ENCODE measurements at places on chromosomes 1 and 21.

- no peak for DNase-seq
Observed at GRCh38 chr1:67652800-67653199, 32.2 kb upstream of the GADD45A start.

DNA sequence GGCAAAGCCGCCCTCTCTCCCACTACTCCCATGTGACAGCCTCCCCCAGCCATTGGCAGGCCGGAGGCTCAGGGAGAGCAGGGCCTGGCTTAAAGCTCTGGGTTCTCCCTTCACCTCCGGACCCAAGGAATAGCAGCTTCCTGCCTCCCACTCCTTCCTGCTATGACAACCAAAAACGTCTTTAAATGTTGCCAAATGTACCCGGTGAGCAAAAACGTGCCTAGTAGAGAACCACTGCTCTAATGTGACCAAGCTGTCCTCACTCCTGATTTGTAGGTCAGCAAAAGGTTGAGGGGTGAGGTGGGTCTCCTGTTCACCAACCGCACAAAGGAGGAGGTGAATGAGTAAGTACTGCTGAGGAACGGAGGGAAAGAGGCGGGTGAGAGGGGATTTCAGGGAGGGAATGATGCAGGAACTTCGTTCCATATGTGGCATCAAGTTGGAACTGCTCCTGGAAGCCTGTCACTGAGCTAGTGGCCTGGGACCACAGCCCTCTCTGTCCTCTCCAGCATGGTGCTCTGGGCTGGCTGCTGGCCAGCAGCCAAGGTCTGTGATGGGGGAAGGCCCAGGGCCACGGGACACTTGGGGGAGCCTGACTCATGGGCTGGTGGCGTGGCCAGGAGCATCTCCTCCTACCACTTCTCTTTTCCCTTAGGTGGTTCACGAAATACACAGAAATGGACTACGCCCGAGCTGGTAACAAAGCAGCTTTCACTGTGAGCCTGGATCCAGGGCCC is 5.7 kb downstream of the MRTO4 start:
- DNase-seq, result no peak

DNA sequence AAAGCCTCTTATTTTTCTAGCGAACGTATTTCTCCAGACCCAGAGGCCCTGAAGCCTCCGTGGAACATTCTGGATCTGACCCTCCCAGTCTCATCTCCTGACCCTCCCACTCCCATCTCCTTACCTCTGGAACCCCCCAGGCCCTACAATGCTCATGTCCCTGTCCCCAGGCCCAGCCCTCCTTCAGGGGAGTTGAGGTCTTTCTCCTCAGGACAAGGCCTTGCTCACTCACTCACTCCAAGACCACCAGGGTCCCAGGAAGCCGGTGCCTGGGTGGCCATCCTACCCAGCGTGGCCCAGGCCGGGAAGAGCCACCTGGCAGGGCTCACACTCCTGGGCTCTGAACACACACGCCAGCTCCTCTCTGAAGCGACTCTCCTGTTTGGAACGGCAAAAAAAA is 68.7 kb downstream of the ALPL start:
- no peak for DNase-seq

DNA sequence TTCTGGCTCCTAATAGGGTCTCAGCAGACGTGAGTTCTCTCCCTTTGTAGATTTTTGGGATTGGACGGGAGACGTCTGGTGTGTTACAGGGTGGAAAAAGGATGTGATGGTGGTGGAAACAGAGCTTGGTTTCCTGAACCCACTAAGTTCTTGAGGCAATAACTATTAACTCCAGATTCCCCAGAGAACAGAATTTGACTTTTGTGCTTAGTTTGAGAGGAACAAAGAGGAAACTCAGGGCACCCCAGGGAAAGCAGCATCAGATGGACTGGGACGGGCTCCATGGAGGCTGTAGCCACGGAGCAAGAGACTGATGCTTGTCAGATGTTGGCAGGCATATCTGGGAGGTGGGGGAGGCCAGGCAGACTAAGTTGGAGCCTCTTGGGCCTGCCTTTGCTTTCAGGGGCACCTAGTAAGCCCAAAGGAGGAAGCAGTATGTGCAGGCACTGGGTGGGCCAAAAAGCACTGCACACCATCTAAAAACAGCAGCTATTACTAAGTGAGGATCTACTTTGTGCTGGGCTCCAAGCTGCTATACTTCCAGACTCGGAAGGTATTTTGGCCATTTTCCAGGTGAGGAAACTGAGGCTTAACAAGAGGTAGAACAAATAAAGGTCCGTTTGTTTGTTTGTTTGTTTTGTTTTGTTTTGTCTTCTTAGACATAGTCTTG is 66.9 kb downstream of the EPHB2 start:
- no peak for DNase-seq

- DNase-seq, result no peak
Observed at GRCh38 chr1:158169105-158169504, 11.6 kb upstream of the CD1D start.

GRCh38 chr1:115325874-115326273 is 12.2 kb downstream of the NGF start:
- DNase-seq, result no peak

DNA sequence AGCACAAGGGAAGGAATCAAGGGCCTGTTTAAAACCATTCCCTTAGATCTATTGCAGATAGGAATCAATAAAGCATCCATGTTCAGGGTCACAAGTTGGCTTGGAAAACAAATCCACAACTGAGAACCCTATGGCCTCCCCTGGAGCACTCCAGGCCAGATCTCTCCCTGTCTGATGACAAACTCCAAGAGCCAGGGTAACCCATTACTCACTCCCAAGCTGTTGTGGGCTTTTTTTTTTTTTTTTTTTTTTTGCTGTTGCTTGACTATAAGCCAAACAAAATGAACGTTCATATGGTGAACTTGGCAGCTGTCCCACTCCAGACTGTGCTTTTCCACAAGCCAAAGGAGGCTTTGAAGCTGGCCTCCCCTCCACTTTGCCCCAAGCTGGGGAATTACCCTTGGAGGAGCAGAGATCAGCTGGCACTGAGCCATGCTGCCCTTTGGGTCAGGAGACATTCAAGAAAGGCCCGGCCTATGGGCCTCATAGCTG is 35.7 kb upstream of the VAV3 start:
- DNase-seq, result no peak

GRCh38 chr1:240114222-240114621 is 22.5 kb downstream of the FMN2 start:
- no peak for DNase-seq

- no peak for DNase-seq
Observed at GRCh38 chr1:206075786-206076755, 23.1 kb downstream of the RHEX start.

DNA sequence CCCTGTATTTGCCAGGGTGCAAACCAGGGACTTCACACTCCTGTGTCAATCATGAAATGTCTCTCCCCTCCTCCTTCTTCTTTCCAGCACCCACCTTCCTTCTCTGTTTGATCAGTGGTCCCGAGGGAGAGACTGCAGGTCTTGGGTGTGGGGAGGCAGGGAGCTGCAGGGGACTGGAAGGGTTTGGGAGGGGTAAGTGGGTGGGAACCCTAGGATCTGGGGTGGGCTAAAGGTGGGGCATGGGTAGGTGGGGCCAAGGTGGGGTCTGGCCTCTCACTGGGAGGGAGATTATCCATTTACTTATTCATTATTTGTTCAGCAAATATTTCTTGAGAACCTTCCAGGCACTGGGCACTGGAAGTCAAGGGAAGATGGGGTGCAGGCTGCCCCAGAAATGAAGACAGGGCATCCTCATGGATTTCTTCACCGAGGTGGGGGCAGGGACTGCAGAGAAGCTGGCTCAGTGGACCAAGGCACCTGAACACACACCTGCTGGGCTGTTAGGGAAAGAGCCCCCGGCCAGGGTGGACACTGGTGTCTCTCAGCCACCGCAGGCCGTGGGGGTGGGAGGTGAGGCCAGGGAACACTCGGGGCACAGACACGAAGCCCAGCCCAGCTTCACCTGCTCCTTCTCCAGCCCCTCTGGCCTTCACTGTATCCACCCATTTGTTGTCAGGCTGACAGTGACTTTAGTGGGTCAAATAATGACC is 193.9 kb upstream of the C1orf174 start:
- DNase-seq, result no peak

GRCh38 chr1:236388332-236388731 is 5.8 kb upstream of the EDARADD start:
- DNase-seq, result no peak

GRCh38 chr1:17559615-17560419 is 20.3 kb downstream of the ARHGEF10L start:
- no peak for DNase-seq

- no peak for DNase-seq
Observed at GRCh38 chr1:58767143-58767542, 16.7 kb downstream of the JUN start.

DNA sequence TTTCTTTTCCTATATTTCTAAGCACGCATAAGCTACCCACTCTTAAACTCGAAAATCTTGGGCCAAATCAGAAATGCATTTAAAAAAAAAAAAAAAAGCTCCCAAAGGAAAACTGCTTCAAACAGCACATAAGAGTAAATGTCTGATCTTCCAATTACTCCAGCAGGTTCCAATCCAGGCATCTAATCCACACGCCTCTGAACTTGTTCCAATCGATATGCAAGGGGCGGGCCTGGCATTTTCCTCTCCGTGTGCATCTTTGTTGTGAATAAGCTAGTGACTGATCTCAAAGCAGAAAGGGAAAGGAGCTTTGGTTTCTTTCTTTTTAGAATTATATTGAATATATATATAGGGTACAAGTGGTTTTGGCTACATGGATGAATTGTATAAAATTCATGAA is 365.5 kb downstream of the PRDM2 start:
- DNase-seq, result no peak

GRCh38 chr1:228785366-228786330 is 50.4 kb downstream of the RHOU start:
- no peak for DNase-seq

DNA sequence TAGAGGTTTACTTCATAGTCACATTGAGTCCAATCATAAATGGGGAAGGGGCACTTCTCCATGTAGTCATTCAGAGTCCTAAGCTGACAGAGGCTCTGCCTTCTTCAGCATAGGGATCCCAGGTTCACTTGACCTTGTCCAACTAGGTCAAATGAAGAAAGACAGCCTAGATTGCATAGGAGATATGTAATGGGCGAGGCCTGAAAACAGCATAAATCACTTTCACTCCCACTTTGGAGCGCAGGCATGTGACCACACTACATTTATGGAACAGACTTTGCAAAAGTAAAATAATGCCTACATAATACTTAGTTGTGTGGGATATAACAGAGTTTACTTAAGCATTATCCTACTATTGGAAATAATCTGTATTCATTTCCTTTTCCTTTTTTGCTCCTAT is 51.7 kb downstream of the HOOK1 start:
- DNase-seq, result no peak

GRCh38 chr1:206967096-206967849 is 3.0 kb downstream of the FCAMR start:
- DNase-seq, result no peak

- no peak for DNase-seq
Observed at GRCh38 chr1:107843989-107844388, 121.0 kb downstream of the VAV3 start.

DNA sequence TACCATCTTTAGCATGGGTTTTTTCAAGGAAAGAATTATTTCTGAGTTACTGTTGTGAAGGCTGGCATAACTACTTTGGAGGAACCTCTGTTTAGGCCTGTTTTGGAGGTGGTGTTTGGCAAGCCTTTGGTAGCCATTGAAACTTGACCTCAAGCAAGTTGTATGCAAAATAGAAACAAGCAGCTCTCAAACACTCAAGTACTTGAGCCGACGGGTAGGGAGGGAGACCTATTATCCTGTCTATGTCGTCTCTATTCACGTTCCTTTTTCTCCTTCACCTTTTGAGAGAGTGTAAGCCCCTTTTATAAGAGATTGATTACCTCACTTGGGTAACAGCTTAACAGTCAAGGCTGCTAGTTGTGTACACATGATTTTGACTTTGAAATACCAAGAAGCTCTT is 878.3 kb upstream of the CXADR start:
- no peak for DNase-seq

DNA sequence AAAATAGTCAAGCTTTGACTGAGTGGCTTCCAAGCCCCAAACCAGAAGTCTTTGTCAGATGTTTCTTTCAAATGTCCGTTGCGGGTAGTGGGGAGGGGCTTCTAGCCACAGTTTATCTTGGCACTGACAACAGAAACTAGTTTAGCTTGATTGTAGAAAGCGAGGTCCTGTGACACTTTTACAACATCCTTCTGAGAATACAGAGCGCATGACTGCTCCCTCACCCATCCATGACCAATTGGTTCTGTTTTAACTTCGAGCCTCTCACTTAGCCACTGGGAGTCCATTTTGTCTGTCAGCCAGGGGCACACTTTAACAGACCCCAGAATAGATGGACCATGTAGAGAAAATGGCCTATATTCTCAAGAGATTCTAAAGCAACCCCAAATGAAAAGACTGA is 199.2 kb upstream of the ST6GALNAC5 start:
- DNase-seq, result no peak

- DNase-seq, result no peak
Observed at GRCh38 chr21:39713905-39714304, 31.1 kb upstream of the IGSF5 start.

GRCh38 chr1:244273845-244274619 is 177.7 kb downstream of the ADSS2 start:
- DNase-seq, result no peak

GRCh38 chr1:116514708-116515525 is 55.9 kb downstream of the CD58 start:
- no peak for DNase-seq

GRCh38 chr1:204544321-204544720 is 28.1 kb downstream of the MDM4 start:
- no peak for DNase-seq

DNA sequence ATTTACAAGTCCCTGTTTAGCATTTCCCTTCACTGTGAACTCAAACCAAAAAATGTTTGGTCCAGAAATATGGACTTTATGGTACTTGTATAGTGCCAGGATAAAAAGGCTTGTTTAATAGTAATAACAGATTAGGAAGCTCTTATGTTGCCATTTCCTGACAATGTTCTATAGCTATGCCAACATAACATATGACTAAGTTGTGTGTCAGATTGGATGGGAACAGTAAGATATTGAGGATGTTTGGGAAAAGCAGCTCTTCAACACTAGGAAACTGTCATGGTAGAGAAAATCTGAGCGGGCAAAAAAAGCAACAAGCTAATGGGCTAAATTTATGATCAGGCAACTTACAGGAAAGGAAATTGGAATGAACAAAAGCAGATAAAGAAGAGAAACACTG is 287.1 kb upstream of the ADGRL4 start:
- DNase-seq, result no peak

DNA sequence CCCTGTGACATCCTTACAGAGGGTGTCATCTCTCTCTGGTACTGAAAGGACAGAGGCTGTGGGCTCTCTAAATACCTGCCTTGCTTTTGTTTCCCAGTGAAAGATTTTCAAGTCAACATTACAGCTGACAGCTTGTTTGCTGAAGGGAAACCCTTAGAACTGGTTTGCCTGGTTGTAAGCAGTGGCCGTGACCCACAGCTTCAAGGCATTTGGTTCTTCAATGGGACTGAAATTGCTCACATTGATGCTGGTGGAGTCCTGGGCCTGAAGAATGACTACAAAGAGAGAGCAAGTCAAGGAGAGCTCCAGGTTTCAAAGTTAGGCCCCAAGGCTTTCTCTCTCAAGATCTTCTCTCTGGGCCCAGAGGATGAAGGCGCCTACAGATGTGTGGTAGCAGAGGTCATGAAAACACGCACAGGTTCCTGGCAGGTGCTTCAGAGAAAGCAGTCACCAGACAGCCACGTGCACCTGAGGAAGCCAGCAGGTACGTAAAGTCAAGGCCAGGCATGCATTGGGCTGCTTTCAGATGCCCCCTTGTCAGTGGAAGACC is 11.8 kb downstream of the CD101 start:
- no peak for DNase-seq

- no peak for DNase-seq
Observed at GRCh38 chr1:114668784-114669561, 876 bp downstream of the DENND2C start.

- DNase-seq, result no peak
Observed at GRCh38 chr1:4064150-4064889, 164.2 kb upstream of the C1orf174 start.

GRCh38 chr1:232676307-232676706 is 46.4 kb upstream of the SIPA1L2 start:
- no peak for DNase-seq

Measured in stimulated activated CD8-positive, alpha-beta memory T cell treated with anti-CD3 and anti-CD28 coated beads, Interleukin-15, amount 100 ng/mL, for 1 hour (primary cell).